ENCODE measurements at places on chromosomes 3 and 15.

- DNase-seq = no peak
Observed at GRCh38 chr3:122014741-122015140, 7.3 kb downstream of the ILDR1 start.

DNA sequence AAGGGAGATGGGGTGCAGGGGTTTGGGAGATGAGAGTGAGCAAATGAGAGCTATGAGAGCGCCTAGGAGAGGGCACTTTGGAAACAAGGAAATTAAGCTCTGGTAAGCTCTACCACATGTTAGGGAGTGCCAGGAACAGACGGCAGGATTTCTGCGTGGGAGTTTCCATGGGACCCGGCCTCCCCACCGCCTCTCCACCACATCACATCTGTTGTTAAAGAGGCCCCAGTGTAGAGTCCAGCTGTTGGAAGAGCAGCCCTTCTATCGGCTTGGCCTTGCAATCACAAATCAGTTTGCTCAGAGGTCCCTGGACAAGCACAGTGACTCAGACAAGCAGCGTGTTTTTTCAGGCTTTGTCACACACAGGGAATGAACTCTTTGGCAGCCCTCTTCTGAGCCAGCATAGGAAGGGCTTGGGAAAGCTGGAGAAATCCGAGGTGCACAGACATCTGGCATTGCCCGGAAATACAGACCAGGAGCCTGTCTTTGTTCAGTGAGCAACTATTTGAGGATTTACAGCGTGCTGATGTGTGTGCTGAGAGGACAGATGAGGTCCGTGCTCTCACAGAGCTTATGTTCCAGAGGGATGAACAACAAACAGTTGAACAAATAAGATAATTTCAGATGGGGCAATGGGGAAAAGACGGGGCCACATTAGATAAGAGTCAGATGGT lies 370.6 kb upstream of the PROK2 start:
- no peak for DNase-seq

DNA sequence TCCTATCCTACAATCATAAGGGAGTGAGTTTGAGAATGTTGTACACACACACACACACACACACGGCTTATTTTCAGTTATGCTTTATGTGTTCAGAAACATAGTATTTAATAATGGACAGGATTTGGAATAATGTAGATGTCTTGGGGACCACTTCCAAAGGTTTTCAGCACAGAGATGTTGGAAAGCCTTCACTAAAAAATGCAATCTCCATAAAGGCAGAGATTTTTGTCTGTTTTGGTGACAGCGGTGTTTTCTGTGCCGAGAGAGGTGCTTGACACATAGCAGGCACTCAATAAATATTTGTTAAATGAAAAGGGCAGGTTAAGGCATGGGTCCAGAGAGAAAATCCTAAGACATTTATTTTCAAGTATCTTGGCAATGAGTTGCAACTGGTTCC lies 428.2 kb upstream of the RGMA start:
- no peak for DNase-seq

- no peak for DNase-seq
Observed at GRCh38 chr3:195568630-195569029, 15.1 kb downstream of the APOD start.

DNA sequence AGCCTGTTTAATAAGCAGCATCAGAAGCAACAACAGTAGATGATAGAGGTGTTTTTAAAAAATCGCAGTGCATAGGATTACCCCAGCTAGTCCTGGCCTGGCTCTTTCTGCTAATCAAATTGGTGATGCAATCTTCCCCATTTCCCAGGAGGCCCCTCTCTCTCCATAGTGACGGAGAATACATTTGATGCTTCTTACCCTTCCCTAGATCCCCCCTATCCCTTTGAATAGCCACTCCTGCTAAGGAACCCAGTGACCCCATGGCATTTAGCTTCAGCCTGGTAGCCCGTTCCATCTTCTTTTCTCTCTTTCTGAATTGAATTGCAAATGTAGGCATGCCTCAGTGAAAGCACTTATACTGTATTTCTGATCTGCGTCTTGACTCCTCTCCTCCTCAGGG lies 223.6 kb upstream of the GAP43 start:
- DNase-seq = no peak
